ENCODE measurements at places on chromosomes 11 and 22. TPM values are rescaled to one million over a fixed set of nuclear protein-coding genes. Genes with fewer than 3 reads are reported as not detected.

The IRAG1 gene
- not detected for total RNA-seq

The MS4A1 gene
- total RNA-seq = 0.70 TPM

GRCh38 chr11:12287009-12287373 lies 90.4 kb upstream of the PARVA start:
- peaks cover 8% of the 10 kb centered on the region for H3K4me1 ChIP-seq
- H3K27ac ChIP-seq = no peak overlapping the region
- no peaks in the 10 kb centered on the region for H3K36me3 ChIP-seq
- H3K27me3 ChIP-seq = no peaks in the 10 kb centered on the region
- H3K4me3 ChIP-seq = no peak overlapping the region

DNA sequence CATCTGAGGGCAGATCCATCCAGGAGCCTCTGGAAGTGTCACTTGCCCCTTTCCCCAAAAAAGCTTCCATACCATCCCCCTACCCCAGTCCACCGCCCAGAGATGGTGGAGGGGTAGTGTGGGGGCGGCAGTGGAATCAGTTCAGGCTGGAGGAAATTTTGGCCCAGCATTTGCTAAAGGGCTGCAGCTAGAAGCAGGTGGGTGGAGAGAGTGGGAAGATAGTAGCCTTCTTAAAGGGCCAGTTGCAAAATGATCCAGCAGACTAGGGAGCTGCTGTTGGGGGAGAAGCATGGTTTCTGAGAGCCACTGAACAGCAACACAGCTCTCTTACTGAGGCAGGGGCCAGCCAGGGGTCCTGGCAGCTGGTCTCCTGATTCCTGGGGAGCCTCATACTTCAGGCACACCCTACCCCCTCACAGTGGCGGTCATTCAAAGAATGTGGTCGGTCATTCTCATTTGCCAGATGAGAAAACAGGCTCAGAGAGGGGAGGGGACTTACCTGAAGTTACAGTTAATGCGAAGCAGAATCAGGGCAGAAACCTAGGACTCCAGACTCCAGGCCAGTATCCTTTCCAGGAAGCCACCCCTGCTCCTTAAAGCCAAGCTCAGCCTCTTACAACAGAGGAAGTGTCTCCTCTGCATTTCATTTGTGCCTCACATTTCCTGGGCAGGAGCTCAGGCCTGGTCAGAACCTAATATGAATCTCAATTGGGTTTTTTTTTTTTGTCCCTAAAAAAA lies 5.4 kb downstream of the SEC14L2 start:
- DNase-seq = no peak
- no peaks in the 10 kb centered on the region for H3K36me3 ChIP-seq
- H3K27ac ChIP-seq = no peak overlapping the region
- H3K27me3 ChIP-seq = peaks cover 6% of the 10 kb centered on the region
- H3K4me1 ChIP-seq = peaks cover 18% of the 10 kb centered on the region
- no peak overlapping the region for H3K4me3 ChIP-seq

DNA sequence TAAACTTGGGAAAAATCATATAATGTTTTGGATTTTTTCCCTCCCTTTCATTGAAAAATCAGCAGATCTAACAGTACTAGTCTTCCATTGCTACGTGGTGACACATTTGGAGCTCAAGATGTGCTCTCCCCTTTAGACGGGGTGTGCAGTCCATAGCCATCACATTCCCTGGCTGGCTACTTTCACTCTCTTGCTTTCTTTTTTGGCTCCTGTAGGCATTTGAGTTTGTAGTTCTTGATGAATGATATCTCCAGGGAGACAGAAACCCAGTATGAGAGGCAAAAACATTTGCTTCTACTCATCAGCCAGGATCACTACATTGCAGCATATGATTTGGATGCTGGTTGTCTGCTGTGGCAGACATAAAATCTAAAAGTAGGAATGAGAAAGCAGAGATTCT lies 12.1 kb downstream of the CCDC81 start:
- DNase-seq = no peak
- H3K36me3 ChIP-seq = no peaks in the 10 kb centered on the region
- H3K4me3 ChIP-seq = no peak overlapping the region
- H3K27ac ChIP-seq = no peak overlapping the region
- no peaks in the 10 kb centered on the region for H3K4me1 ChIP-seq

- no peaks in the 10 kb centered on the region for H3K36me3 ChIP-seq
- H3K27me3 ChIP-seq = no peaks in the 10 kb centered on the region
- no peak for DNase-seq
- H3K4me3 ChIP-seq = no peak overlapping the region
Observed at GRCh38 chr22:46775850-46776826, 13.7 kb downstream of the TBC1D22A start.

- H3K4me3 ChIP-seq = no peak overlapping the region
- H3K36me3 ChIP-seq = peaks cover under 1% of the 10 kb centered on the region
- no peak for DNase-seq
- peaks cover 9% of the 10 kb centered on the region for H3K27me3 ChIP-seq
- H3K4me1 ChIP-seq = peaks cover 7% of the 10 kb centered on the region
Observed at GRCh38 chr22:19724927-19725661, 1.8 kb downstream of the GP1BB start.

DNA sequence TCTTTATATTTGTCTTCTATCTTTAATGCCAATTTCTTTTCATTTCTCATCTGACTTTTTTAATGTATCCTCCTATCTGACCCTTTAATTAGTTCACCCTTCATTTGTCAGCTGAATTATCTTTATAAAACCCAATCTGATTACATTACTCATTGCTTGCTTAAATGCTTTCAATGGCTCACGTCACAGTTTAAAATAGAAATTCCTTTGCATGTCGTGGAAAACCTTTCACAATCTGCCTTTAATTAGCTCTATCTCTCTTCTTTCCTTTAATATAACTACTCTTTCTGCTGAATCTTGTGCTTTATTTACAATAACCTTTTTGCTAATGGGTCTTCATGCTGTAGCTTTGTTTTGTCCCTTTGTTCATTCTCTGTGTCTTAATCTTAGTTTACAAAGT lies 125.7 kb downstream of the DYNC2H1 start:
- H3K36me3 ChIP-seq = no peaks in the 10 kb centered on the region
- H3K4me1 ChIP-seq = no peaks in the 10 kb centered on the region
- DNase-seq = no peak
- H3K4me3 ChIP-seq = no peak overlapping the region
